CD4-positive, alpha-beta T cell (primary cell): ENCODE measurements at places on chromosomes 11 and 22.

GRCh38 chr11:72720047-72720446 lies 32.2 kb downstream of the ARAP1 start:
- H3K36me3 ChIP-seq: peaks cover 46% of the 10 kb centered on the region
- no peaks in the 10 kb centered on the region for H3K27me3 ChIP-seq
- H3K4me3 ChIP-seq: peak overlapping the region; percentile 83

DNA sequence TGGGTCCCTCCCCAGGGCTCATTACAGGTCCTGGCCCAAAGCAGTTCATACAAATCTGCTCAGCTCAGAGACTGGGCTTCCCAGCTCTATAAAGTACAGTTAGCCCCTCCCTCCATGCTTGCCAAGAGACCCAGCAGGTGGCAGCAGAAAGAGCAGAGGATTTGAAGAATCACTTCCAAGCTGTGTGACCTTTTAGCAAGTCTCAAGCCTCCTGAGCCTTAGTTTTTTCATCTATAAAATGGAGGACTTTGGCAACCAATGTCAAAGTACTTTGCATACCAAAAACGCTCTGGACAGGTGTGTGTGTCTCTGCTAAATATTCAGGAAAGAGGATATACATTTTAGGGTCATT lies 26.6 kb downstream of the RELT start:
- H3K4me1 ChIP-seq: no peaks in the 10 kb centered on the region
- peaks cover 22% of the 10 kb centered on the region for H3K36me3 ChIP-seq
- no peaks in the 10 kb centered on the region for H3K27me3 ChIP-seq
- no peak for DNase-seq

DNA sequence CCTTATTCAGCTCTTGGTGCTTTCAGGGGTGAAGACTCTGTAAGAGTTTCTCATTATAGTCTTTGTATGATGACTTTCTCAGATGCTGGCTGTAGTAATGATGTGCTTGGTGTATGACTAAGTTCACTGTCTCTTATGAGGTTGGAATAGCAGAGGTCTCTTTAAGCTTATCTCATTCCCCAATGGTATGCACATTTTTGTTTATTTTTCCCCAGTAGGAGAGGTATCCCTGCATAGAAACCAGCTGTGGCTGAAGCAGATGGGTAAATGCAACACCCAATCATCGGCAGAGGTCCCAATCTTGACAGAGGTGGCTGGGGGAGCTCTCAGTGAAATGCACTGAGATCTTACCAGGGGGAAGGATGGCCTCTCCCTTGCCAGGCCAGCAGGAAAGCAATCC lies 34.6 kb downstream of the BBOX1 start:
- H3K36me3 ChIP-seq: no peaks in the 10 kb centered on the region
- H3K4me3 ChIP-seq: no peak overlapping the region
- no peak for DNase-seq
- H3K27me3 ChIP-seq: no peaks in the 10 kb centered on the region

DNA sequence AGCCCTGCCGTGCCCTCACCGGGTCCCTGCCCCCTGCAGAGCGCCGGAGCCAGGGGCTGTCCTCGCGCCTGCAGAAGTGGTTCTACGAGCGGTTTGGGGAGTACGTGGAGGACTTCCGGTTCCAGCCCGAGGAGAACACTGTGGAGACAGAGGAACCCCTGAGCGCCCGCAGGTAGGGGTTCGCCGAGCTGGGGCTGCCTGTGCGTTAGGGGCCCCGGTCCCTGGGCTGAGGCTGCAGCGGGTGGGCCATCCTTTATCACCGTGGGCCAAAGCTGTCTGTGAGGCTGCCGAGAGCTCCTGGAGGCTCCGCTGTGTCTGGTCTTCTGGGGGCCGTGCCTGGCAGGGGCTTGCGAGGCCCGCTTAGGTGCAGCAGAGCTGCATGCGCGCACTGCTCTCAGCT lies 42.8 kb downstream of the GRAMD4 start:
- H3K36me3 ChIP-seq: peaks cover 18% of the 10 kb centered on the region
- H3K4me1 ChIP-seq: peaks cover 29% of the 10 kb centered on the region
- no peaks in the 10 kb centered on the region for H3K27me3 ChIP-seq
- no peak overlapping the region for H3K4me3 ChIP-seq
- DNase-seq: no peak

- H3K4me1 ChIP-seq: peaks cover 3% of the 10 kb centered on the region
- H3K27me3 ChIP-seq: no peaks in the 10 kb centered on the region
- no peak overlapping the region for H3K27ac ChIP-seq
- H3K36me3 ChIP-seq: peaks cover 27% of the 10 kb centered on the region
- DNase-seq: no peak
These were observed 9.1 kb downstream of the FAM111A start for GRCh38 chr11:59151761-59152160.

- H3K4me3 ChIP-seq: peak overlapping the region; percentile 89
- no peak for DNase-seq
- peak overlapping the region; percentile 78 for H3K27ac ChIP-seq
- peaks cover 29% of the 10 kb centered on the region for H3K36me3 ChIP-seq
- peaks cover 33% of the 10 kb centered on the region for H3K4me1 ChIP-seq
These were observed 802 bp downstream of the ATG2A start for GRCh38 chr11:64916040-64916774.

DNA sequence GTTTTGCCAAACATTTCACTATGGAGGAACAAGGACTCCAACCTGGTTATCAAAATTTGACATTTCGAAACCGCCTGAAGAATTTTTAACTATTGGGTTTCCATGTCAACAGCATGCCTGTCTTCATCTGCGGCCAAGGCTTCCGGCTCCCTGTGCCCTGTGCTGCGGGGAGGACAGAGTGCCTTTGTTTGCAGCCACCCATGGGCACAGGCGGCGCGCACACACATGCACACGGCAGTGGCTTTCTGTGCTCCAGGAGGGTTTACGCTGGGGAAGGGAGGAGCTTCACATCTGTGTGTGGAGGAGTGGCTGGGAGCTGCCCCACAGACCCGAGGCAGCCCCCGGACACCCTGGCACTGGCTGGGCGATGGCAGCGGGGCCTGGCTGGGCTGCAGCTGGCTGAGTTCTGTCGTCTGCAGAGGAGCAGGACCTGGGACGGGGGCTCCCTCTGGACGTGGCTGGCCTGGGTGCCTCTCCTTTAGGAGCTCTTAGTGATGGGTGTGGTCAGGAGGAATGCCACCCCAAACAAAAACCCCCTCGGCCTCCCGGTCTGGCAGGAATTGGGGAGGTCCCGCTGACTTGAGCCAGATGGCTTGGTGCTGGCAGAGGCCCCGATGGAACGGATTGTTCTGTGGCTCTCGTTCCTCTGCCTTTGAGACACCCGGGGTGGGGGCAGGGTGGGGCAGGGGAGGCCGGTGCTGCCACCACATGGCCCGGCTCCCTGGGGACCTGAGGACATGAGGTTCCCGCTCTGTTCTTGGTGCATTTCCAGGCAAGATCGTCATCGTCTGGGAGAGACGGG lies 1290.9 kb downstream of the BRD1 start:
- no peaks in the 10 kb centered on the region for H3K27me3 ChIP-seq
- H3K4me3 ChIP-seq: no peak overlapping the region
- DNase-seq: no peak
- no peaks in the 10 kb centered on the region for H3K36me3 ChIP-seq
- no peaks in the 10 kb centered on the region for H3K4me1 ChIP-seq

DNA sequence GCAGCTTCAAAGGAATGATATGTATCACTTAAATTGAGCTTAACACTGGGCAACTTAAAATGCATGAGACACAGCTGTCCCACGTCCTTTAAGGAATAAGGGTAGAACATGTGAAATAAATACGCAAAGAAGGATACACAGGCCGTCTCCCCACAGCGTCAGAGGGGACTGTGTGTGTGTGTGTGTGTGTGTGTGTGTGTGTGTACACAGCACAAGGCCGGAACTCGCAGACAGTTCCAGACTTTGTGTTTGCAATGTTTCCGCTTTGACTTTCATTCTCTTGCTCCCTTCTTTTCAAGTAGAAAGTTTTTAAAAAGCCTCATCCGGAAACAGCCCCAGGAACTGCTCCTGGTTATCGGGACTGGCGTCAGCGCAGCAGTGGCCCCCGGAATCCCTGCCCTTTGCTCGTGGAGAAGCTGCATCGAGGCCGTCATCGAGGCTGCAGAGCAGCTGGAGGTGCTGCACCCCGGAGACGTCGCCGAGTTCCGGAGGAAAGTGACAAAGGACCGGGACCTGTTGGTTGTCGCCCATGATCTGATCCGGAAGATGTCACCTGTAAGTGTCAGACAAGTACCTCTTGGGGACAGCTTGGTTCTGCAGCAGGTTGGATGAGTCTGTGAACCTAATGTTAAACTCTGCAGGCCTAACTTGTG lies 13.3 kb downstream of the FAM118A start:
- no peak overlapping the region for H3K27ac ChIP-seq
- peaks cover 55% of the 10 kb centered on the region for H3K36me3 ChIP-seq
- H3K4me1 ChIP-seq: peaks cover 66% of the 10 kb centered on the region
- no peak overlapping the region for H3K4me3 ChIP-seq
- no peak for DNase-seq

DNA sequence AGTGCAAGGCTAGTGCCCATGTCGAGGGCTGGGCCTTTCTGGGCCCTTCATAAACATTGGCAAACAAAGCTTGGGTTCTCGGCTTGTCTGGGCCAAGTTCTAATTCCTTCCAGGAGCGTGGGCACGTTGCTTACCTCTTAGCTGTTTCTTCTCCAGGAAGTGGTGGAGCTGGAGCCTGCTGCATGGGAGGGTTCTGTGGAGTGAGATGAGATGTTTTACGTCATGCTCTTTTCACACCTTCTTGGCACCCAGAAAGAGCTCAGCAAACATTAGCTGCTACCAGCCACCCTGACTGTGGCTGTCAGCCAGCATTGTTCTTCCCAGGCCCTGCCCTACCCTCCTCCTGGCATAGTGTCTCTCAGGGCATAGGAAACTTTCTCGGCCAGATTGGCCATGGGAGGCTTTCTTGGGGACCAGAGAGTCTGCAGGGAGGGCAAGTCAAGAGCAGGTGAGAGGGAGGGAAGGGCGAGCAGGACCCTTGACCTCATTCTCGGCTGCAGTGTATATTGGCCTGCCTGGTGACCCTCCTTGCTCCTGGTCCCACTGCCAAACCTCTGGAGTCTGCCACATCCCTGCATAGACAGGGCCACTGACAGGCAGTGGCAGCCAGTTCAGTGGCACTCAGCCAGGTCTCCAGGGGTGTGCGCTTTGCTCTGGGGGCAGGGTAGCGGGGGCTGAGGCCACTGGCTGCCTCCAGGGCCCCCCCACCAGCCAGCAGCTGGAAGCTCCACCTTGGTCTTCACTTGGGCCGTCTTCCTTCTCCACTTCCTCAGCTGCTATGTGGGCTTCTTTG lies 98.8 kb downstream of the BCR start:
- H3K27me3 ChIP-seq: no peaks in the 10 kb centered on the region
- peaks cover 60% of the 10 kb centered on the region for H3K36me3 ChIP-seq
- H3K4me1 ChIP-seq: peaks cover 21% of the 10 kb centered on the region
- H3K4me3 ChIP-seq: no peak overlapping the region
- no peak overlapping the region for H3K27ac ChIP-seq
- peak; percentile 65 for DNase-seq

DNA sequence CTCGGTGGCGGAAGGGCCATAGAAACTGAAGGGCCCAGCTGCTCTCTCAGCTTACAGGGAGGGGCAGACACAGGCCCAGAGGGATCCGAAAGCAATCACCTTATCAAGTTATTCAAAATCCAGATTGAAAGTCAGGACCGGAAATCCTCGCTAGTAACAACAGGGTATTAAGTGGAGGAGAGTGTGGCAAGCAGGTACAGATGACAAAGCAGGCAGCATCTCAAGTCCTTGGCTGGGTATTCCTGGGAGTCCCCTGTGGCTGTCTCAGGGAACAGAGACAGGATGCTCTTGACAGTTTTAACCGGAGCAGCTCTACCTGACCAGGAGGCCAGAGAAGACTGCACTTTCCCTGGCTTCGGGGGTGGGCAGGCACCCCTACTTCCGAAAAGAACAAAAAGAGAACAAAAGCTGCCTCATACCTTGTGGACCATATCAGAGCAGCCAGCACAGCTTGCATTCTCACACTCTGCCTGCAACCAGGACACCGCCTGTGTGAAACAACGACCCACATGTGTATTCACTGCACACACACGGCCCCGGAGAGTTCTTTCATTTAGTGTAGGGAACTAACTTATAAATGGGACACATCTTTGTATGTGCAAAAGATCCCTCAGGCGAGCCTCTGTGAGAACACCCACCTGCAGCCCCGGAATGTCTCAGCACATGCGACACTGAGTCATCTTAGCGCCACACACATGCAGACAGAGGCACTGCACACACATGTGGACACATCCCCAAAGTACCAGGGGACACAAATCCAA lies 78.3 kb downstream of the MICAL3 start:
- no peaks in the 10 kb centered on the region for H3K27me3 ChIP-seq
- DNase-seq: no peak
- no peaks in the 10 kb centered on the region for H3K36me3 ChIP-seq
- no peaks in the 10 kb centered on the region for H3K4me1 ChIP-seq

DNA sequence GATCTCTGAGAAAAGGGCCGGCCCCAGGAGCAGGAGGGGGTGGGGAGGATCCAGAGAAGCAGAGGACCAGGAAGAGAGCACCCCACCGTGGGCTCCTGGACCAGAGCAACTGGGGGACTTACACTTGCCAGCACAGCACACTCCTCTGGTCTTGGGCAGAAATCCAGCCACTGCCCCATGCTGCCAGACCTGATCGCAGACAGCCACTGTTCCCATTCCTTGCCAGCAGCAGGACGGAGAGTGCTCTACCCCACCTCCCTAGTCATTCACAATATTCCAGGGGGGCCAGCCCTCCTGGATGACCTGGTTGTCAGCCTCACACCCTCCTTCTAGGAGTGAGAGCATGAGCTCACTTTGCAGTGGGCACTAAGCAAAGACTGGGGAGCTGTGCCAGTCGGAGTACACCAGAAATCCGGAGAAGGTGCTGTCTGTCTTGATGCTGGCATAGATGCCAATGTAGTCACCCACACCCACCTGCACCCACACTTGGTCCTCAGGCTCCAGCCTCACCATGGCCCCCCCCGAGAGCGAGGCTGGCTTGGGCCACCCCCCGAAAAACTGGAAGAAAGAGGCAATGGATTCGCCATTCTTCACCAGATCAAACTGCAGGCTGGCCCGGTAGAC lies 1.6 kb downstream of the C1QTNF5 start:
- DNase-seq: no peak
- peaks cover 44% of the 10 kb centered on the region for H3K4me1 ChIP-seq
- peaks cover 4% of the 10 kb centered on the region for H3K36me3 ChIP-seq
- H3K27ac ChIP-seq: no peak overlapping the region
- peaks cover 31% of the 10 kb centered on the region for H3K27me3 ChIP-seq

- peaks cover 18% of the 10 kb centered on the region for H3K4me1 ChIP-seq
- no peak overlapping the region for H3K4me3 ChIP-seq
- no peak for DNase-seq
These were observed 2.0 kb downstream of the MRGPRF start for GRCh38 chr11:69010964-69011623.
